Activated CD4-positive, alpha-beta T cell treated with anti-CD3 and anti-CD28 coated beads for 36 hours (primary cell): ENCODE measurements at places on chromosomes 12 and 14. TPM values are rescaled to one million over a fixed set of nuclear protein-coding genes. Genes with fewer than 3 reads are reported as not detected.

DNA sequence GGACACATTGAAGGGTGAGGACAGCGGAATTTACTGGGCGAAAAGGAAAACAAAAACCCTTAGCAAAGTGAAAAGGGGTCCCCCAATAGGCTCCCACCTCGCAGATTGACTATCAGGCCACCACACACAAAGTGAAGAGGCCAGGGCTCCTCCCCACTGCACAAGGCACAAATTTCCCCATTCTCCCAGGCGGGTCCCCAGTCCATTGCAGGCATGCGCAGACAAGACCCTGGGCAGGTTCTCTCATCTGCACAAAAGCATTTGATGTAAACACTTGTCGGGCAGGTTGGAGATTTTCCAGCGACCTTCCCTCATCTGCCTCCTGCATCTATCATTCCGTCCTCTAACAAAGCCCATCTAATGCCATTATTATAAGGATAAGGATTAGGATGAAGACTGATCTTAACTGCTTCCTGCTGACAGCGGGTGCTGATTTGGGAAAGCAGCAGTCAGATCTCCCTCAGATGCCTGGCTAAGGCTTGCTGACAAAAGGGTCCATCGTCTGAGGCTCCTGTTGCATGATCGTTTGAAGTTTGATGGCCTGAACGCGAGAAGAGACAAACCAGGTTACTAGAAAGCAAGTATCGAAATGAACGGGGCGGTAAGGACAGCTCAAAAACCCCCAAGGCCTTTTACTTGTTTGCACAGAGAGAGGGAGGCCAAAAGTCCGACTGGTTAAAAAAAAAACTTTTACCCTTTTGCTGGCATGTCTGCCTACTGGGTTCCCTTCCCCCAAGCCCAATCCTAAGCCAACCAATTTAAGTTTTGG, 14.4 kb downstream of the ASCL4 start:
- H3K36me3 ChIP-seq: peaks cover 3% of the 10 kb centered on the region
- no peak overlapping the region for H3K4me3 ChIP-seq
- no peak for DNase-seq

DNA sequence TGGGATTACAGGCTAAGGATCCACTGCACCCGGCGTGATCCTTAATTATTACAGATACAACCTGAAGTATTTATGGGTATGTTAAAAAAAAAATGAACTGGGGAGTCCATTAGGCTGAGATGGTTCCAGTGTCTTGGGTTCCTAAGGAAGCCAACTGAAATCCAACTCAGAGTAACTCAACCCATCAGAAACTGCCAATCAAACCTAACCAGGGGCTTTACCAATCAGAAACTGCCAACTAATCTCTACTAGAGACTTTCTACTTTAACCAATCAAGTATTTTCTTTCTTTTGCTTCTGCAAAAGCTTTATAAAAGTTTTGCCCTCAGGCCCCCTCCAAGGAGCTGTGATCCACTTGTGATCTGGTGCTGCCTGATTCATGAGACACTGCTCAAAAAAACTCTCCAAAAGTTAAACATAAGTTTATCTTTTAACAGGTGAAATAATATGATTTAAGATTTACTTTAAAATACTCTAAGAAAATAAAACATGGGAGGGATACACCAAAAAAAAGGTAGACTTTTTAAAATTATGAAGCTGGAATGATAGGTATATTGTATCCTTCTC, 88.0 kb downstream of the ACADS start:
- DNase-seq: no peak
- no peak overlapping the region for H3K4me3 ChIP-seq
- H3K27ac ChIP-seq: no peak overlapping the region
- no peaks in the 10 kb centered on the region for H3K27me3 ChIP-seq
- peaks cover 13% of the 10 kb centered on the region for H3K36me3 ChIP-seq

GRCh38 chr14:84409435-84409834, 1120.5 kb upstream of the FLRT2 start:
- DNase-seq: no peak
- H3K4me3 ChIP-seq: no peak overlapping the region
- H3K36me3 ChIP-seq: peaks cover 2% of the 10 kb centered on the region
- no peaks in the 10 kb centered on the region for H3K27me3 ChIP-seq
- H3K27ac ChIP-seq: no peak overlapping the region
- H3K4me1 ChIP-seq: no peaks in the 10 kb centered on the region

DNA sequence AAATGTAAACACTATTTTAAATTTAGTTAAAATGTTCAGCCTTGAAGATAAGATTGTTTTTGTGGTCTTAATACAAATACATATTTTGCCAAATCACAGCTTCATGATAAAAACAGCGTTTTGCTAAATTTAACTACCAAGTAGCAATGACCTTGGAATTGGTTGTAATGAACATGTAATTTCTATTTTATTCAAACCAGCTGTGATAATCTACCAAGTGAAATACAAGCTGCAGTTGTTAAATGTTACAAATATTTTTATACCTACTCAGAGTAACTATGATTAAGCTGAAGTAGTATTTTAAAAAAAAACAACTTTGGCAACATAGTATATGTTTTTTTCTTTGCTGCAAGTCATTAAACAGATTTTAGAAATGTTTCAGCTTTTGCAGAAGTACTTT, 96.2 kb downstream of the CPSF2 start:
- H3K4me3 ChIP-seq: no peak overlapping the region
- peaks cover 3% of the 10 kb centered on the region for H3K27me3 ChIP-seq
- H3K4me1 ChIP-seq: peaks cover 3% of the 10 kb centered on the region
- H3K36me3 ChIP-seq: no peaks in the 10 kb centered on the region
- no peak for DNase-seq
- no peak overlapping the region for H3K27ac ChIP-seq

DNA sequence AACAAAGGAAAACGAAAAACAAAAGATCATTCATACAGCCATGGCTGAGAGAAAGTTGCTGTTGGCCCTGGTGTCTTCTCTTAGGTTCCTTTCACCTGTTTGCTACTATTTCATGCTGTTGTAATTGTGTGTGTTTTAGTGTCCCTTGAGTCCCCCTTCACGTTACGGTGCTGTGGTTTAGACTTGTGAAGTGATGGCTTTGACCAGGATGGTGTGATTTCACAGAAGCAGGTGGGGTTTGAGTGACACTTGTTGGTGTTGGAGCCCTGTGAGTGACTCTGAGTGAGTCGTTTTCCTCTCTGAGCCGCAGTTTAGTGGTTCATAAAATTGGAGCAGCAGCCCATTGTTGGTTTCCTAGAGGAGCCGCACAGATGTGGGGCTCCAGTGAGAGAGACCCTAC, 635.4 kb downstream of the VRK1 start:
- no peaks in the 10 kb centered on the region for H3K36me3 ChIP-seq
- H3K4me3 ChIP-seq: no peak overlapping the region
- H3K27ac ChIP-seq: no peak overlapping the region
- H3K4me1 ChIP-seq: no peaks in the 10 kb centered on the region
- no peak for DNase-seq
- H3K27me3 ChIP-seq: no peaks in the 10 kb centered on the region

DNA sequence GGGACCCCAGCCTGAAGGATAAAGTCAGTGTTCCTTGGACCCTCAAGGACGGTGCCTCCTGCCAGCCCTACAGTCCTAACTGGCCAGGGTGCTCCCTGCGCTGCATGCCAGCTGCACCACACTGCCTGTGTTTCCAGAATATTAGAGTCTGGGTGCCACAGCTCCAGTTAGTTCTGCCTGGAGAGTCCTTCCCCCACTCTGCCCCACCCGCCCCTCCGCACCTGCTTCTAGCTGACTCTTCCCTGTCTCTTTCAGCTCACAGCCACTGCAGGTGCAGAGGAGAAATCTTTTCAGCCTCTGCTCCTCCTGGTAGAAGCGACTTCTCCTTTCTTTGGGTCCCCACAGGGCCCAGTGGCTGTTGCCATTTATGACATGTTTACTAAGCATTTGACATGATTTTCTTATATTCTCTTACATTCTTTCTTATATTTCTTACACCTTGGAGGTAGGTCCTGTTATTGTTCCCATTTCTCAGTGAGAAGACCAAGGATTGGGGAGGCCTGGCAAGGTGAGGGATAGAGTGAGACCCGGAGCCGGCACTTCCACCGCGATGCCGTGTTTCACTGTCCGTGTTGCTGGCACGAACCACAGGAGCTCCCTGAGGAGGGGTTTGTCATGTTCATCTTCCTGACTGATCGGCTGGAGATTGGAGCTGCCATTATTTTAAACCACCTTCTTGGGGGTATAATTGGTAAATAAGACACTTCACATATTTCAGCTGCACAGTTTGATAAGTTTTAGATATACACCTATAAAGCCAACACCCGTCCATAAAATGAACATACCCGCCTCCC, 29.4 kb downstream of the SYNE3 start:
- no peak overlapping the region for H3K4me3 ChIP-seq
- no peaks in the 10 kb centered on the region for H3K27me3 ChIP-seq
- peaks cover 9% of the 10 kb centered on the region for H3K36me3 ChIP-seq
- peaks cover 28% of the 10 kb centered on the region for H3K4me1 ChIP-seq

DNA sequence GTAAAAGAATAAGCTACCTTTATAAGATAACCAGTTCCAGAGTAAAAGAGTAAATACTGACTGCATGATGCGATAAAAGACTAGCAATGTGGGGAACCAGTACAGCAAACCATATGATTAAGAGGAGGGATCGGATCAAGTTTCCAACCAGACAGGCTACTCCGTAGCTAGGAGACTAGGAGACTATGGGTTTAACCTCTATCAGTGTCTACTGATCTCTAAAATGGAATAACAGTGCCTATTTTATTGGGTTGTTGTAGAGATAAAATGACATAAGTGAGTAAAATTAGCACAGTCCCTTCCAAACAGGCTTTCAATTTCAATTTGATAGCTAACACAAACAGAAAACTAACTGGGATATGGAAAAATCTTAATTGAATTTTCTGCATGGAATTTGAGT, 76.0 kb downstream of the PAWR start:
- H3K27me3 ChIP-seq: no peaks in the 10 kb centered on the region
- H3K4me3 ChIP-seq: no peak overlapping the region
- H3K36me3 ChIP-seq: no peaks in the 10 kb centered on the region
- H3K4me1 ChIP-seq: no peaks in the 10 kb centered on the region
- DNase-seq: no peak

GRCh38 chr12:112368856-112369255, 13.4 kb downstream of the HECTD4 start:
- peaks cover 4% of the 10 kb centered on the region for H3K4me1 ChIP-seq
- no peaks in the 10 kb centered on the region for H3K27me3 ChIP-seq
- no peaks in the 10 kb centered on the region for H3K36me3 ChIP-seq
- no peak overlapping the region for H3K27ac ChIP-seq
- no peak overlapping the region for H3K4me3 ChIP-seq

GRCh38 chr12:6425590-6426531, 18.9 kb upstream of the CD27 start:
- H3K36me3 ChIP-seq: no peaks in the 10 kb centered on the region
- H3K4me3 ChIP-seq: peak overlapping the region; percentile 81
- H3K27ac ChIP-seq: peak overlapping the region; percentile 92
- peak; percentile 67 for DNase-seq

GRCh38 chr12:14612250-14612649, 44.6 kb upstream of the PLBD1 start:
- no peaks in the 10 kb centered on the region for H3K36me3 ChIP-seq
- DNase-seq: no peak

GRCh38 chr12:125685915-125686314, 620.7 kb downstream of the AACS start:
- no peaks in the 10 kb centered on the region for H3K36me3 ChIP-seq
- H3K27ac ChIP-seq: no peak overlapping the region
- DNase-seq: no peak
- H3K4me1 ChIP-seq: no peaks in the 10 kb centered on the region

DNA sequence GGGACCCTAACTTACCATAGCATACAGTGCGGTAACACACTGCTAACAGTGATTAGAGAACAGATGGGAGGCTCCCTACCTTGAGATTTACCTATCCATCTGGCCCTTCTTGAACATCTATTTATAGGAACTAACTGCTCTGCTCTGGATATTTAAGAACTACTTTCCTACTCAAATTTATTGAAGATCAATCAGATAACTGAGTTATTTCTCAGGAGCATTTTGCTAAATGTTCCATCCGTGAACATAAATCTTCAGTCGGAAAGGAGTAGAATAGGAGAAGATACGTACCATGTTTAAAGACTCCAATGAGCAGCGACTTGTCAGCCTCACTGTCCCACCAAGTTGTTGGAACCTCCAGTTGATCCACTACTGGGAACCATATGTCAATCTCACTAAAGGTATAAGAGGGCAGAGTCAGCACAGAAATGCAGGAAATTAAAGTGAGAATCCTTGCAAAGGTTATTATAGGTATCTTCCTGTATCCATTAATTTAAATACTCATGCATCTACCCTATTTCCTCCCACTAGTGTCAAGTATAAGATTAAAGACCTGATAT, 15.6 kb upstream of the SUPT16H start:
- DNase-seq: no peak
- no peaks in the 10 kb centered on the region for H3K27me3 ChIP-seq

DNA sequence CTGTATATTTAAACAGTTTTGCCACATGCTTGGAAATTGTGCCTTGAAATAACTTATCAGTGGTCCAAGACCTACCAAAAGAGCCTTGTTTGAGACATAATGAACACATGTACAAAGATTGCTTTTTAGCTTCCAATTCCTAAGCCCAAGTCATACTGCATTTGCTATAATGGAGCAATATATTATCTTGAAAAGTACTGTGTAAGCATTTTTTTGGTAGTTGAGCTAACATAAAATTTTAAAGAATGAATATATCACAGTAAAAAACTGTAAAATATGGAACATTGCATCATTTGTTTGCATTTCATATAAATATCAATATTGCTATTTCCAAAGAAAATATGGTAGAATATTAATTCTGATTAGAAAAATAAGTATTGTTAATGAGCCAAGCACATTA, 28.8 kb upstream of the HMGA2 start:
- no peak for DNase-seq
- H3K27me3 ChIP-seq: peaks cover 18% of the 10 kb centered on the region
- no peak overlapping the region for H3K4me3 ChIP-seq
- no peaks in the 10 kb centered on the region for H3K36me3 ChIP-seq

GRCh38 chr12:9650151-9650576, 19.3 kb upstream of the CLEC2D start:
- H3K27me3 ChIP-seq: no peaks in the 10 kb centered on the region
- peak overlapping the region; percentile 100 for H3K27ac ChIP-seq
- peak overlapping the region; percentile 100 for H3K4me3 ChIP-seq
- DNase-seq: no peak
- H3K4me1 ChIP-seq: peaks cover 58% of the 10 kb centered on the region
- H3K36me3 ChIP-seq: peaks cover 70% of the 10 kb centered on the region

The UBE3B gene
- 27.2 TPM for total RNA-seq

The PAPLN gene
- total RNA-seq: 0.21 TPM

The SLC39A2 gene
- total RNA-seq: 0.30 TPM

The IAPP gene
- total RNA-seq: not detected

The CACNA1C gene
- 0.11 TPM for total RNA-seq

The TMEM63C gene
- total RNA-seq: 1.1 TPM

The TRIM9 gene
- 2.4 TPM for total RNA-seq

The DUSP6 gene
- 49.9 TPM for total RNA-seq

The VRTN gene
- total RNA-seq: not detected

The RFLNA gene
- total RNA-seq: not detected

The NOS1 gene
- not detected for total RNA-seq

The CATSPERB gene
- total RNA-seq: 0.07 TPM

The NEK9 gene
- total RNA-seq: 58.7 TPM

The ACACB gene
- total RNA-seq: 11.5 TPM
